Motor neuron (in vitro differentiated cells): ENCODE measurements at places on chromosomes 4 and X.

DNA sequence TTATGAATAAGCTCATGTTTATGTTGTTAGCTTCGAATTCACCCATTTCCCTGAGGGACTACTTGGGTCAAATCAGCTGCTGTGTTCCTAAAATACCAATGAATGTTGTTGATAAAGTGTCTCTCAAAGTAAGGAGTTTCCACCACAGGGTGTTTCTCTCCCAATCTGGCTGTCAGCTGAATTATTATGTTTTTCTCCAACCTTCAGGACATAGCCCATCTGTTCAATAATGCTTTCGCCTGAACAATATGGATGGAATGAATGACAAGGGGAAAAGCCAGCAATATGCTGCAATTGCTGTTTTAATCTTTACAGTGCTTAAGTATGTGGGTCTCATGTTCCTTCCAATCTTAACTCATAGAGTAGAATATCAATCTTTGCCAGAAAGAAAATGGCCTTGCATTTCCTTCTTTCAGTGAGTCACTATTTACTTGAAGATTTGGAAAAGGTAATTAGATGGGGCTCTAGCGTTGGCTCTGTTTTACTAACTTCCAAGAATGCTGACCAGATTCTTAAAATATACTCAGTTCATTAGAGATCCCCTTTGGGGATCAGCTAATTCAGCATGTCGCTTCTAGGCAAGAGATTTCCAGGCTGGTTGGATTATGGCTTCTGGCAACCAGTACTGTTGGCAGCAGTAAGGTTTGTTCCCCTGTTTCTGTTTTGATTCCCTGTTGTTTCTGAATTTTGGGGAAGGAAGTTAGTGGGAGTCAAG lies 410.5 kb downstream of the PPP3CA start:
- no peak for ATAC-seq

- peak; percentile 15 for ATAC-seq
These were observed 788 bp downstream of the SAP30 start for GRCh38 chr4:173371292-173372192.

DNA sequence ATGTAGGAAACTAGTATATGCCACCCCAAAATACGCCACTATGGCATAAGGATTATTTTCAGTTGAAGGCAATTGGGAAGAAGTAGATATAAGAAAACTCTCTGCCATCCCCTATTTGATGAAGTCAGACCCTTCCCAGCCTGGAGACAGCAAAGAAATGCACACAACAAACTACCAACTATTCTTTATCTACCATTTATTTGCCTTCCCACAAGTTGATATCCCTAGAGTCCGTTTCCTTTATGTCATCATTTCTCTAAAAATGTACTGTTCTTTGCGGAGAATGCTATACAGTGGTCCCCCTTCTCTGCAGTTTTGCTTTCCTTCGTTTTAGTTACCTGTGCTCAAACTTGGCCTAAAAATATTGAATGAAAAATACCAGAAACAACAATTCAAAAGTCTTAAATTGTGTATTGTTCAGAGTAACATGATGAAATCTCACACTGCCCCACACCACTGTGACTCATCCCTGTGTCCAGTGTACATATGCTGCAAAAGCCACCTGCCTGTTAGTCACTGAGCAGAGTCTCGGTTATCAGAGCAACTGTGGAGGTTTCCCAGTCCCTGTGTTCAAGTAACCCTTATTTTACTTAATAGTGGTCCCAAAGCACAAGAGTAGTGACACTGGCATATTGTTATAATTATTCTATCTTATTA lies 152.3 kb downstream of the WDFY3 start:
- ATAC-seq = peak; percentile 100

DNA sequence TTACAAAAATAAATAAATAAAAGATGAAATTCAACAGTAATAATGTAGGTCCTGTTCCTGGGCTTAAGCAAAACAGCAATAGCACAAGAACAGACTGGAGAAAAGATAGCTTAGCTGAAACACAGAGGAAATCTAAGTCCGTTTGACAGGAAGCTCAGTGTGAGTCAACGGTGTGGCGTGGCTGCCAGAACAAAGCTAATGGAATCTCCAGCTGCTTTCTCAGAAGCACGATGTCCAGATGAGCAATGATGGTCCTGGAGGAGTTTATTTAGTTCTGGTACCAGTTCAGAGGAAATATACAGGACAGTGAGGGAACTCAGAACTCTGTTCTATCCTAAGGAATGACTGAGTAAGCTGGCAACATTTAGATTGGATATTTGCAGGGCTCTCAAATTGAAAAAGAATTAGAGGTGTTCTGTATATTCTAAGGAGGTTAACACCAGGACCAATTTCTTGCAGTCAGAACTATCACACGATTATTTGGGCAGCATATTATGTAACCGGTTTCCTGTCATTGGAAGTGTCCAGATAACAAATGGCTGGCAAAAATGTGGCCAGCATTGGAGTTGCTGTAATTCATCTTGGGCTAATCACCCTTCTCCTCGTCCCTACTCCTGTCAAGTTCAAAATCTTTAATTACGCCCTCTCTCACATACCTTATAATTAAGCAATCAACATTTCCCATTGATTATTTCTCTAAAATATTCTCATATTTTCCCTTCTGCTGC lies 12.7 kb downstream of the GAB3 start:
- no peak for ATAC-seq

- no peak for ATAC-seq
These were observed 104.0 kb downstream of the UNC5C start for GRCh38 chr4:95444812-95445211.

- ATAC-seq = peak; percentile 11
These were observed 1.1 kb upstream of the RAP1GDS1 start for GRCh38 chr4:98260047-98260578.

DNA sequence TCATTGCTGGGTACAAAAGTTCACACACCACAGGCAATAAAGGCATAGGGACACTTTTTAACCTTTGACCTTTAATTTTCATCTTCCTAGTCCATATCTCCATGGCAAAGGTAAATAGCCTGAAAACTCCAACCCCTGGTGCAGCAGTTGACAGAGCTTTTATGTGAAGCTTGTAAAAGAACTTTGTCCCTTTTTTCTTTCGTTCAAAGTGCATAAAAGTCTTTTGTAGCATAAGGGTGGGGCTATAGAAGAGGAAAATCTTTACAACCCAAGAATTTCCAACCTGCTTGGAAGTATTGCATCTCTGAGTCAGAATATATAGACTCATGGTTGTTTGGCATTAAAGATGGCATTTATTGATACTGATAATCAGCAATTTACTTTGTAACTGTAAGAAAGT lies 20.4 kb downstream of the POF1B start:
- ATAC-seq = no peak

GRCh38 chrX:102517326-102517725 lies 787 bp upstream of the TMSB15A start:
- no peak for ATAC-seq

- no peak for ATAC-seq
These were observed 630.4 kb upstream of the BOD1L1 start for GRCh38 chr4:14257903-14258302.

GRCh38 chr4:25523405-25523804 lies 132.2 kb upstream of the SLC34A2 start:
- no peak for ATAC-seq

DNA sequence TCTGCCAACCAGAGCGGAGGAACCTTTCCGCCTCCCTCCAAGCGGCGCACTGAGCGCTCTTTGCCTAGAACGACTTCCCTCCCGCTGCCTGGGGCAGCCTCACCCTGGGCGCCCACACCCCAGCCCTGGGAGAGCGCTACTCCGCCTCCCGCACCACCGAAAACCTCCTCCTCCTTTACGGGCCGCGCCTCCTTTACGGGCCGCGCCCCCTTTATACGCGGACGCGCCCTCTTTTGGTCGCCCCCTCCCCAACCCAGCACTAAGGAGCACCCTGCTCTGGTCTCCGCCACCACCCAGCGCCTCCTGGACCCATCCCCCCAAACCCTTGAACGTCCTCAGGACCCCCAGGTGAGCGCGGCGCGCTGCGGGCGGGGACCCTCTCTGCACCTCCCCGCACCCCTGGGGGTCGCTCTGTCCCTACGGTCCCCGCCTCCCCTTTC lies 586 bp upstream of the NSG1 start:
- ATAC-seq = peak; percentile 63

- ATAC-seq = no peak
These were observed 13.5 kb downstream of the ANKRD17 start for GRCh38 chr4:73244945-73245601.

DNA sequence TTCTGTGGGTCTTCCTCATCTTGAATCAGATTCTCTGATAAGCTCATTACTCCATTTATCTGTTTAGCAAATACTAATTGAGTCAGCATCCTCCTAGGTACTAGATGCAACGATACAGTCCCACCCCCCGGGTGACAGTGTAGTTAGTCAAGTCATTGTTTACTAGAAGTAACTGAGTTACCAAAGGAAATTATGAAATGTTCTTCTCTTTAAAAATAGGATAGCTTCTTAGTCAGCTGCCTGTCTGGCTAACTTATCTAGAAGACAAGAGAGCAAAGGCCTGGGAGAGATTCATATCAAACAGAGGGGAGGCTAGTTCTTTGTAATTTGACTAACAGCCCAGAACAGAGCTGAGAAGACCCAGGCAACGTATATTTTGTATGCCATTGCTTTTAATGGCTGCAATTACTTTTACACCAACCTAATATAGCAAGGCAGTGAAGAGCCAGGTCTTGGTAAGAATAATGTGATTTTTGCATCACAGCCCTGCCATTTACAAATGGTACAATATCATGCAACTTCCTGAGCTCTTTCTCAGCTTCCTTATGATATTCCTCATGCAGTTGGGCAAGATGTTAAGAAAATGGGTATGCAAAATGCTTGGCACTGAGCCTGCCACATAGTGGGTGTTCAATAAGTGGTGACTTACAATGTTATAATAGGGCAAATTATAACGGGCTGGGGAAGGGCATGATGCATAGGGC lies 149.9 kb downstream of the CHIC2 start:
- ATAC-seq = no peak

GRCh38 chr4:66837279-66837922 lies 707.9 kb downstream of the CENPC start:
- ATAC-seq = no peak

GRCh38 chr4:129230846-129231245 lies 134.9 kb downstream of the C4orf33 start:
- ATAC-seq = no peak

DNA sequence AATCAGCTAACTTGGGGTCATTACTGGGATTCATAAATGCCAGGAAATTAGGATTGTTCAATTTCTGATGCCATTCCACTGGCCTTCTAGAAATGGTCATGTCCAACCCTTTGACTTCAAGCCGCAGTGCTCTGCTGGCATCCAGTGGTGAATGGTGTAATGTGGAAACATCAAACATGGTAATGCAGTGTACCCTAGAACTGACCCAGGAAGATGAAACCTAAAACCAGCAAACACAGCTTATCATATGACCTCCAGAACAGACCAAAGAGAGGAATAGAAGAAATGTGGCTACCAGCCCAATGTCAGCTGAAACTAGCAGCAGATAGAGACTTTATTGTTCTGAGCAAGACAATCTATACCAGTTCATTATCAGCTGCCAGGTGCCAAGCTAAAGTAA lies 13.8 kb downstream of the CXCL13 start:
- ATAC-seq = no peak
